ENCODE measurements at places on chromosomes 6 and 20. TPM values are rescaled to one million over a fixed set of nuclear protein-coding genes. Genes with fewer than 3 reads are reported as not detected.

TREML2 gene
- not detected for total RNA-seq

FNDC1 gene
- total RNA-seq = 0.17 TPM

KHDC1L gene
- total RNA-seq = not detected

PPT2 gene
- total RNA-seq = 14.7 TPM

ULBP3 gene
- total RNA-seq = 28.4 TPM

ZBTB12 gene
- total RNA-seq = 9.8 TPM

SLC22A2 gene
- not detected for total RNA-seq

SLC17A2 gene
- not detected for total RNA-seq

PTCHD4 gene
- total RNA-seq = 3.5 TPM

CST5 gene
- total RNA-seq = not detected

Measured in smooth muscle cell of trachea (primary cell).